ENCODE measurements at places on chromosomes 16 and 17.

GRCh38 chr17:48642843-48643696 is 16.9 kb upstream of the HOXB9 start:
- DNase-seq, result no peak

GRCh38 chr16:11111150-11111549 is 144.9 kb downstream of the SOCS1 start:
- DNase-seq, result no peak

GRCh38 chr17:1229349-1229899 is 40.8 kb upstream of the BHLHA9 start:
- no peak for DNase-seq

- no peak for DNase-seq
Measured at GRCh38 chr16:58337090-58337444, 42.2 kb upstream of the PRSS54 start.

- no peak for DNase-seq
Measured at GRCh38 chr17:32755045-32755805, 121.7 kb downstream of the MYO1D start.

DNA sequence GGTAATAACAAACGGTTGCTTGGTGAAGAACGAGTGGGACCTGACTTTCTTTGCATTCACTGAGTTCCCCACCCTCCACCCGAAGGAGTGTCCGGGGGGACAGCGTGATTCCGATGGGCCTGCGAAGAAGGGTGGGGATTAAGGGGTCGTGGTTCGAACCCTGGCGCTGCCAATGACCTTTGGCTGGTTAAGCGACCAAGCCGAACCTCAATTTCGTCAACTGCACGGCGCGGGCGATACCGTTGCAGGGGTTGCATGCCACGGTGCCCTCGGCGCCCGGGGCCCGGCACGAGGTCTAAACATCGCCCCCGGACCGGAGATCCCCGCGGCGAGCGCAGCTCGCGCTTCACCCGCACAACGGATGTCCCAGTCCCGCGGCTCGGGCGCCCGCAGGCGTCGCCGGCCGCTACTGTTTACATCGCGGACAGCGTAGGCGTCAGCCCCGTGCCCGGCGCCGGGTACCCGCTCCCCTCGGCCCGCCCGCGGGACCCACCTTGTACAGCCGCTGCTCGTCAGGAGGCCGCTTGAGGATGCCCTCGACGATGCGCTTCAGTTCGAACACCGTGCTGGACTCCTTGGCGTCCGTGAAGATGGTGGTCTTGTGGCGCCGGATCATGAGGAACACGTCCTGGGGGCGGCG is 460 bp downstream of the ELOB start:
- no peak for DNase-seq

DNA sequence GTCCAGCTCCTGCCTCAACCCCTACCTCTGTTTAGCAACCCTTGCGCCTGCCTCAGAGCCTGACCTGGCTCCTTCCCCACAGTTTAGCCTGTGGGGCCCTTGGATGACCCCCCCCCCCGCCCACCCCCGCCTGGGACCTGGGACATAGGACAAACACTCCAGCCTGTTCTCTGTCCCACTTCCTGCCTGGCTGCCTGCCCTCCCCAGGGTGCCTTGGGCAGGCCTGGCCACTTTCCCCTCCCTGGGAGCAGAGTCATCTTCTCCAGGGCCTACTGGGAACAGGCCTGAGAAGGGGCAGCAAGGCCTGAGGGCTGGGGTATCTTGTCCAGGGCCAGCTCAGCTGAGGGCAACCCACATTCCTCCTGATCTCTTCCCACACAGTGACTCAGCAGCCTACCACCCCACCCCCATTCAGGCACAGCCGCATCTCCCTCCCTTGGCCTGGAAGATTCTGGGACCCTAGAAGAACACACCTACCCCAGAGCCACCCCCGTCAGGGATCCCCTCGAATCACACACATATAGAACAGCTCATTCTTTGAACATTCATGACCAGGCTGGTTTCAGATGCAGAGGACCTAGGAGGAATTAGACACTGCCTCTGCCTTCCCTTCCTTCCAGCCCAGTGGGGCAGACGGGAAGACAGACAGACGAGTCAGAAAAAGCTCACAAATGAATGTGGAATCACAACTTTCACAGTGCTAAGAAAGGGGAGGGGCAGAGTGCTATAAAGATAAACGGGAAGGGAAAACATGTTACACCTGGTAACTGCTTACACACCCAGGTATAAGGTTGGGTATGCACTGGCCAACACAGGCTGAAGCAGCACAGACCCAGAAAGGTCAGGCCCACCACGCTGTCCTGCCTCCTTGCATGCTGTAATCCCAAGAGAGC is 6.0 kb downstream of the FHOD1 start:
- peak; percentile 93 for DNase-seq

DNA sequence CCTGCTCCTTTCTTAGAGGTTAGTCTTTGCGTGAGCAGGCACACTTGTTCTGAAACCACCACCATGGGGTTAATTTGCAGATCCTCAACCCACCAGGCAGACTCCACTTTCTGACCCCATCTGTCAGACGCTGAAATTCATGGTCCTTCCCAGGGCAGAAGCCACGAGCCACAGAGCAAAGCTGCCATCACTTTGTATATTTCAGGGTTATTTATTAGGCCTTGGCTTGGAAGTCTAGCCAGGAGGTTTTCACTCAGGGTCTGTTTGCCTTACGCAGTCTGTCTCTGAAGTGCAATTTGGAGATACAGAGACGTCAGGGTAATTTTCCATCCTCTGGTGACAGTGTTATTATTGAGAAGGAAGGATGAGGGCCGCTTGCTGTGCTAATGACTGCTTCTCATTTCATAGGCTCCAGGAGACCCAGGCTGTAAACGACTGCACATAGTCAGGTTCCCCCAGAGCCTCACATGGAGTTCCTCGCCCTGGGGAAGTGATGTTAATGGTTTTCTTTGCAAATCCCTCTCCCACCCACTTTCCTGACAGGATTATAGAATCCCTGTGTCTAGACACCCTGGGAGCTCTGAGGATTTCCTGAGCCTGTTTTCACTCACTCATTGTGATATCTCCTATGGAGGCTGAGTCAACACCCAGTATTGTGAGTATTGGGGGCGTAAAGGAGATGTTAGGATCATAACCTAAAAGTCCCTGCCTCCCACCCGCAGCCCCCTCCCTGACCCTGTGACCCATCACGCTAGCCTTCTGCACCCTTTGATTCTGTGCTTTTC is 269.0 kb downstream of the ABCC12 start:
- no peak for DNase-seq

DNA sequence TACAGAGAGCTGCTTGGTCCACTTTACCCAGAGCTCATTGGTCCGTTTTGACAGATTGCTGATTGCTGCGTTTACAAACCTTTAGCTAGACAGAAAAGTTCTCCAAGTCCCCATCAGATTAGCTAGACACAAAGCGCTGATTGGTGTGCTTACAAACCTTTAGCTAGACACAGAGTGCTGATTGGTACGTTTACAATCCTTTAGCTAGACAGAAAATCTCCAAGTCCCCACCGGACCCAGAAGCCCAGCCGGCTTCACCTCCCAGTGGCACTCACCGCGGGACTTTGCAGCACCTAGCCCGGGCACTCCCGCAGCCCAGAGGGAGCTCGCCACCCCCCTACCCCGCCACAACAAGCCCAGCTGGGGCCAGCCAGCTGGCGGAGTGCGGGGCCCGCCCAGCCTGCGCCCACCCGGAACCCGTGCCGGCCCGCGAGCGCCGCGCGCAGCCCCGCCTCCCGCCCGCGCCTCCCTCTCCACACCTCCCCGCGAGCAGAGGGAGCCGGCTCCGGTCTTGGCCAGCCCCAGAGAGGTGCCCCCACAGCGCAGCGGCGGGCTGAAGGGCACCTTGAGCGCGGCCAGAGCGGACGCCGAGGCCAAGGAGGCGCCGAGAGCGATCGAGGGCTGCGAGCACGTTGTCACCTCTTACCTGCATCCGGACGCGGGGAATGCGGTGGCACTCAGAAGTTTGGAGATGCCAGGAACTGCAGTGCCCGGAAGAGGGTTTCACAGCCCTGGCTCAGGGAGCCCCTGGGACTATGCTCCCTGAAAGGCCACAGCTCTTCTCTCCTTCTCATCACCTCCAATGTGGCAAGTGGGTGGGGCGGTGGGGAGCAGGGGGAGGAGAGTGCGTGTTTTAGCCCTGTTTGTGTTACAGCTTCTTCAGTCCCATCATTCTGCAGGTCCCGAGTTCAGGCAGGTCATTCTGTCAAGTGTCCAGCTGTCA is 1504.5 kb downstream of the CDH11 start:
- no peak for DNase-seq

DNA sequence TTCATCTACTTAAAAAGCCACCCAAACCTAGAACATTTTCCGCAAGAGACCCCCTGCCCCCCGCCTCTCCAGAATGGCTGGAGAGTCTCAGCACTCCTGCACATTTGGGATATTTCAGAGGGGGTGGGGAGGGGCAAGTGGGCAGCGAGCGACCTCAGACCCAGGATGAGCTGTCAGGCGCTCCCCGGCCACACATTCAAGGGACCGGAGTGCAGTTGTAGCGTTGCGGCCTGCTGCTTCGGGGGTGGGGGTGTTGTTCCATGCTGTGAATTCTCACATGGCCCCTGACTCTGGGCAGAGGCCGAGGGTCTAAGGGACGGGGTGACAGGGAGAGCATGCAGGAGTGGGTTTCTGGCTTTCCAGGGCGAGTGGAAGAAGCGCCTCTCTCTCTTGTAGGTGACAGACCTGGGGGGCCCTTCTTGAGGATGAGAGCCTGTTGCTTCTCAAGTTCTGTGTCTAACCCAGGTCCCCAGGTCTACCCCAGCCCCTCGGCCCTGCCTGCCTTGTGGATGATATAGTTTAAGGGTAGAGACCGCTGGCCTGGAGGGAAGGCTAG is 231.2 kb downstream of the SEC14L1 start:
- no peak for DNase-seq

GRCh38 chr17:11056926-11057325 is 184.1 kb upstream of the SHISA6 start:
- DNase-seq, result no peak

DNA sequence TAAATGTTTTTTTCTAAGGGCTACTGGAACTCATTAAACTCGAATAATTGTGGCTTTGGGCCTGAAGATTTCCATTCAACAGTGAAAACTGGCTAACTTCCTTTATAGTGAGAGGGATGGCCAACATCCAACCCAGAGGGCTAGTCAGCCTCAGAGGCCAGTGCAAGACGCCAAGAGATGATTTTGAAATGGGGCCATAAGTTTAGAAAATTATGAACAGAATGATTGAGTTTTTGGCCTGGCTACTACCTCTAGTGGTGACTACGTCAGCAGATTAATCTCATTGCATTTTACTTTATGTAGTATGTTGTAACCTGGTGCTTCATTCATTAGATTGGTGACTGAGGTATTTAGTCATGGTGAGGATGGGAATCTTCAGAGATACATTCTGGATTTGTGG is 28.4 kb downstream of the HAPSTR1 start:
- no peak for DNase-seq

- no peak for DNase-seq
Measured at GRCh38 chr16:70410734-70411133, 28.2 kb downstream of the ST3GAL2 start.

DNA sequence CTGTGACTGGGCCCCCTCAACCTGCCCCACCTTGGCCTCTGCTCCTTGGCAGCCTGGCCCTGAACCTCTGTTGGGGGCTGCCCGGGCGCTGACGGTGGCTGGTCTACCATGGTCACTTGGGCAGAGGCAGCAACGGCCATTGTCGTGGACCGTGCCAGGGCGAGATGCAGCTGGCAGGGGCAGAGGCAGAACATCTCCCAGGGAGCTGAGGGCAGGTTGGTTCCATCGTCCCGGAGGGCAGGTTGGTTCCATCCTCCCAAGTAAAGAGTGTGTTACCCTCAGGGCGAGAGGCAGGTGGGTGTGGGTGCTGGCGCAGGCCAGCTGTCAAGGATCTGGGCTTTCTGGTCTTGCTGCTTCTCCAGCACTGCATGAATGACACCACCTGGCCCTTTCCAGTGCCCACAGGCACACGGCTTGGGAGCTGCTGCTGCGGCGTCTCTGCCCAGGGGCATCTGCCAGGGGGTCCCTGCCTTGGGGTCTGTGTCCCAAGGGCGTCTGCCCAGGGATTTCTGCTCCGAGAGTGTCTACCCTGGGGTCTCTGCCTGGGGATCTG is 12.0 kb downstream of the ACSF3 start:
- DNase-seq, result no peak

GRCh38 chr17:77391668-77392375 is 251.1 kb downstream of the SEC14L1 start:
- peak; percentile 99 for DNase-seq

GRCh38 chr16:28188085-28188916 is 23.5 kb downstream of the XPO6 start:
- DNase-seq, result no peak

DNA sequence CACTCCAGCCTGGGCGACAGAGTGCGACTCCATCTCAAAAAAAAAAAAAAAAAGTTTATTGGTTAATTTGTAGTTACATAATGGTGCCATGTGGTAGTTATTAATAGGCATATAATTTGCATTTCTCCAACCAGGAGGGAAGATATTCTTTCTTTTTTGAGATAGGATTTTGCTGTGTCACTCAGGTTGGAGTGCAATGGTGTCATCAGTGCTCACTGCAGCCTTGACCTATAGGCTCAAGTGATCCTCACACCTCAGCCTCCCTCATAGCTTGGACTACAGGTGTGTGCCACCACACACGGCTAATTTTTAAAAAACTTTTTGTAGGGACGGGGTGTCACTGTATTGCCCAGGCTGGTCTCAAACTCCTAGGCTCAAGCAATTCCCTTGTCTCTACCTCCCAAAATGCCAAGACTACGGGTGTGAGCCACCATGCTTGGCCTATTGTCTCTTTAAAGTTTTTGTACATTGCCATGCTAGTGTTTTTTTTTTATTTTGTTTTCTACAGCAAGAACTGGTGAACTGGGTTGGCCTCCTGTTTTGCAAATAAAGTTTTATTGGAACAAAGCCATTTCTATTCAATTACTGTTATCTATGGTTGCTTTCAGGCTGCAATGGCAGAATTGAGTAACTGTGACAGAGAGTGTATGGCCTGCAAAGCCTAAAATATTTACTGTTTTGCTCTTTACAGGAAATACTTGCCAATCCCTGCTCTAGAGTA is 11.9 kb downstream of the SNX29 start:
- DNase-seq, result no peak

DNA sequence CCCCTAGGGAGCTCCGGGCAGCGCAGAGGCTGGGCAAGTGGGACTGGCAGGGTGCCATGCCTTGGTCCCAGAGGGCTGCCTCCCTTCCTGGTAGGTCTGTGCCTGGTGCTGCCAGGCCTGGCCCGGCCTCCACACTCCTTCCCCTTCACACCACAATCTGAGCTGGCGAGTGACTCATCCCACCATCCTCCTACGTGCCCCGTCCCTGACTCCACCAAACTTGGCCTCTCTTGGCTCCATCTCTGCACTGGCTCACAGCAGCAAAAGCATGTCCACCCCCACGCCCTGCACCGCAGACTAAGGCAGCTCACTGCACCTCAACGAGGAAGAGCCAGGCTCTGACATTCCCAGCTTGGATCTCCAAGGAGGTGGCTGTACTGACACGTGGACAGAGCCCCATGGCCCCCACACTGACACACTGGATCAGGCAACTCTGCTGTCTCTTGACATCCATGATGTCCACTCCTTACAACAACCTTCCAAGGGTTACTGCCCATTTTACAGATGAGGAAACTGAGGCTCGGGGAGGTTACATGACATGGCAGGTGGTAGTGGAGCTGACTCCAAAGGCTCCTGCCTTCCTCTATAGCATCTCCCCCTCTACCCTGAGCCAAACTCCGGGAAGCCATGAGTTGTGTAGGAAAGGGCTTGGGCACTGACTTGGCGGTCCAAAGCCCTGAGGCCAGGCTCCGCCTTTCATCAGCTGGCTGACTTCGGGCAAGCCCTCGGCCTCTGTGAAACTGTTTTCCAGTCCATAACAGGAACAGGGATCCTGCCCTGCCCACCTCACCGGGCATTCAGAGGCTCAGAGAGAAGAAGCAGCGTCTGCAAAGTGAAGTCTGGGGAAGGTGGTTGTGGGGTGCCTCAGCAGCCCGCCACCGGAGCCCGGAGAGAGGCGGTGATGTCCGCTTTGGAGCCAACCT is 20.1 kb upstream of the KRT19 start:
- peak; percentile 88 for DNase-seq

Measured in SJSA1 (cell line).